ENCODE measurements at places on chromosomes 11 and 22.

GRCh38 chr22:39466228-39467006 lies 9.6 kb downstream of the MGAT3 start:
- DNase-seq = no peak

DNA sequence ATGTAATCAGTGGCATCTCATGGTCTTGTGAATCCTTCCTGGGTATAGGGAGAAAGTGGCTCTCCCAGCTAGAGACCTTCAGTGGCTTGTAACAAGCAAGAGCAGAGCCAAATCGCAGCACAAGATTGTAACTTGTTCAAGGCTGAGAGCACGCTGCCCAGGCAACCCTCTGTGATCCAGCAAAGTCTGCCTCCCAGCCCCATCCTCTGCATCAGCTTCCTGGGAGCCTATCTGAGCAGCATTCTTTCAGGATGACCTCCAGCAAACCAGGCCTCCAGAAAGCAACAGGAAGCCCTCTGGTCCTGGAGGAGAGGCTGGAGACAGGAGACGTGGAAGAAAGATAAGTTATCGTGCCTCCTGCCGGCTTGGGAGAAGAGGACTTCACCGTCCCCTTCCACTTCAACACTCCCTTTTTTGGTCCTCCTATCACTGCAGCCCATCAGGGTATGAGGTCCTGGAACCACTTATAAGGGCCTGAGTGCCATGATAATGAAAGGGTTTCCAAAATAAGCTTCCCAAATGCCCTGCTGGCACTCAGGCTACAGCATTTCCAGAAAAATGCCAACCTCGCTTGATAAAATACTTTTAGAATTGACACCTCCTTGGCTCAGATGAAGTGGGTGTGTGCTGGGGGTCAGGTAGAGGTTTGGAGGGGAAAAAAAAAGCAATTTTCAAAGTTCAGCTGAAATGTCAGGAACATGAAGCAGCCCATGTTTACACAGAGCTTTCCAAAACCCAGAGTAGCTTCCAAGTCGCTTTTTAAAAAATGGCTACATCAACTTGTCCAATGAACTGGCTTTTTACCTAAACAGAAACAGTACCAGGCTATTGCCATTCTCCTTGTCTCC lies 80.2 kb downstream of the PLEKHA7 start:
- no peak for DNase-seq

- no peak for DNase-seq
Measured at GRCh38 chr22:45096256-45096907, 67.3 kb upstream of the NUP50 start.

GRCh38 chr11:114959953-114960505 lies 281.7 kb downstream of the NXPE2 start:
- DNase-seq = no peak

GRCh38 chr11:102577723-102578122 lies 47.2 kb upstream of the MMP7 start:
- no peak for DNase-seq
